Hematopoietic multipotent progenitor cell treated with erythropoietin and hydrocortisone succinate and interleukin-3 and kit ligand, for 6 days (in vitro differentiated cells): ENCODE measurements at places on chromosomes 6 and 20.

GRCh38 chr6:50390416-50390815 lies 322.9 kb upstream of the TFAP2D start:
- DNase-seq = no peak

- DNase-seq = peak; percentile 97
Measured at GRCh38 chr20:8019246-8019997, at the start of gene TMX4. TMX4 (minus strand) TSS chr20:8019761; CDS start chr20:8019613, 148 bp downstream.

GRCh38 chr6:125751334-125751916 lies 2.0 kb downstream of the HEY2 start:
- DNase-seq = no peak

- no peak for DNase-seq
Measured at GRCh38 chr6:130625825-130626527, 201.2 kb upstream of the SMLR1 start.

DNA sequence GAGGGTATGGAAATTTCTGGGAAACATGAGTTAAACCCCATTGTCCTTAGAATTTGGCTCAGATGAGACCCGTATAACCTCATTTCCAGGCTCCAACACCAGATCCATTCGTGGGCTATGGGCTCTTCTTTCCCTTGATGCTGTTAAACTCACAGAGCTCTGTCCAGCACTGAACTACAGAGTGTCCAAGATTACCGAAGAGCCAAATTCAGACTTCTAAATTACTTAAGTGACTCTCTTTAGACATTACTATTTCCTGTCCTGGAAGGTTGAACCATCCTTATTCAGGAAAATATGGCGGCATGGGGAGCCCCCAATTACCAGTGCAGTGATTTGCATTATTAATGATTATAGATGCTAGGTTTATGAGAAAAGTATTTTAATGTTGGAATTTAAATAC lies 124.9 kb upstream of the EDN1 start:
- no peak for DNase-seq

GRCh38 chr6:44680202-44680720 lies 292.8 kb downstream of the CDC5L start:
- DNase-seq = no peak

DNA sequence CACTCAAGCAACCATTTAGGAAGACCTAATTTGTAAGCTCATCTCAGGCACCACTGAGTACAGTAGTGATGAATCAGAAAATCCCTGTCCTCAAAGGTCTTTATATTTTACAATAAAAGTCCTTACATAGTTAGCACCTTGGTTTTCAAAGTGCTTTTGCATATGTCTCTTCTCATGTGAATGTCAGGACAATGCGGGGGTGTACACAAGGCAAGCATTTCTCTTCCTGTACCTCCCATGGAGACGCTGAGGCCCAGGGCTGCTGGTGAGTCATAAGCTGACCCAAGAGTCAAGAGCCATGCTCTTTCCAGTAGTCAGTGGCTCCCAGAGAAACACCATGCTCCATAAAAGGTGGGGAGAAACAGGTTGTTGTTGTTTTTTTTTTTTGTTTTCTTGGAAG lies 174.0 kb downstream of the GJA10 start:
- DNase-seq = no peak

DNA sequence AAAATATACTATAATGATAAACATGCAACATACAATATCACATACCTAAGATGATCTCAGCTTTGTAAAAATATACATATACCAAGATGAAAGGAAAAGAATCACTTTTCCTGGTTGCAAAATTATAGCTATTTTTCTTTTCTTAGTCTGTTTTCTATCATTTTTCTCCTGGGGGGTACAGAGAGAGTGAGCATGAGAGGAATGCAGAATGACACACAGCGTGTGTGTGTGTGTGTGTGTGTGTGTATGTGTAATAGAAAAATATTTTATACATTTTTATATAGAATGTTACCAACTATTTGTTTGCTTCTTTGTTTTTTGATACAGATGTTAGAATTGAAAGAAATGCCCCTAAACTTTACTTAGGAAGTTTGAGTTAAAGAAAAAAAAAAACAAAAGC lies 64.3 kb downstream of the FAM83B start:
- DNase-seq = no peak

DNA sequence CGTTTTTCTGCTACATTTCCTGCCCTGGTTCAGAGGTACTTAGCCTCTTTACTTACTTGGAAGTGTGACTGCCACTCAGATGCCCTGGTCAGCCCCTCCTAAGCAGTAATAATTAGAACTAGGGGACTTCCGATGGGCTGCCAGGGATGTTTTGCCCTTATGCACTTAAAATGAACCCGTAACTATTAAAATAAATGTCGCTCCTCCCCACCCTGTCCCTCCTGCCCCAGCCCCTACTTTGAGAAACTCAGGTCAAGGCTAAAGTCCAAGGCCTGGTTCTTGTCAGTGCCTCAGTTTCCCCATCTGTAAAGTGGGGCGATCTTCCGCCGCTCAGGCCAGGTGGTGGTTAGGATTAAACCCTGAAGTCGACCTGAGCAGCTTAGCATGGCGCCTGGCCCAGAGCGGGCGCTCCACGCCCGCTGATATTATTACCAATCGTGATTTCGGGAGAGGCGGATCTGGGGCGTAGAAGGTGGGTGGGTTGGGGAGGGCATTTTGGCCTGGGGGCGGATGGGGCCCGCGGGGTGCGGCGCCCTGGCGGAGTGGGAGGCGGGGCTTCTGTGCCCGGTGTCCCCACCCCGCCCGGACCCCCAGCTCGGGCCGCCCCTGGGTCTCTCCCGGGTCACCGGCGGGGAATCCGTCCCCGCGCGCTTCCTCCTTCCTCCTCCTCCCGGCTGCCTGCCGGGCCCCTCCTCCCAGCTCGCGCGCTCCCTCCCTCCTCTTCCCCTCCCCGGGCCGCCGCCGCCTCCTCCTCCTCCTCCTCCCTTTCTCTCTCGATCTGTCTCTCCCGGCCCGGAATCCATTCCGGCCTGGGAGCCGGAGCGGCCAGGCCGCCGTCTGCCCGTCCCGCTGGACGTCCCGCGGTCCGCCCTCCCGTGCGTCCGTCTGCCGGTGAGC lies at the start of gene SRC:
SRC (plus strand) TSS at position 802 of the 897 bp plus-strand sequence. CDS start 38,014 bp downstream, outside the sequence.
- peak; percentile 59 for DNase-seq

GRCh38 chr6:73028893-73029450 lies 196.3 kb downstream of the KHDC1L start:
- no peak for DNase-seq

DNA sequence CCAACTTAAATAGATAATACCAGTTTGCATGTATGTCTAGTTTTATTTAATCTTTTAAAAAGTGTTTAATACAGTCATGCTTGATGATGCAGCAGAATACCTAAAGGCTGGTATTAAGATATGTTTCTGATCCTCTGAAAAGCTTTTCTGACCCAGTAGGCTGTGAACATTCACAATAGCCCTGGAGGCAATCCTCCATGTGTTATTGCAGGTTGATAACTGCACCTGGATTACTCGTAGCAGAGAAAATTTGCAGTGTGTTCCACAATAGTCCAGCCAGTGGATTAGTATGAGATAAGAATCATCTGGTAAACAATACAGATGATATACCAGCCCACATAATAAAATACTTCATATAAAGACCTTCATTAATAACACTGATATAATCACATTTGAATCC lies 178.9 kb upstream of the RNF217 start:
- no peak for DNase-seq

- DNase-seq = peak; percentile 55
Measured at GRCh38 chr6:44556046-44556445, 168.5 kb downstream of the CDC5L start.

DNA sequence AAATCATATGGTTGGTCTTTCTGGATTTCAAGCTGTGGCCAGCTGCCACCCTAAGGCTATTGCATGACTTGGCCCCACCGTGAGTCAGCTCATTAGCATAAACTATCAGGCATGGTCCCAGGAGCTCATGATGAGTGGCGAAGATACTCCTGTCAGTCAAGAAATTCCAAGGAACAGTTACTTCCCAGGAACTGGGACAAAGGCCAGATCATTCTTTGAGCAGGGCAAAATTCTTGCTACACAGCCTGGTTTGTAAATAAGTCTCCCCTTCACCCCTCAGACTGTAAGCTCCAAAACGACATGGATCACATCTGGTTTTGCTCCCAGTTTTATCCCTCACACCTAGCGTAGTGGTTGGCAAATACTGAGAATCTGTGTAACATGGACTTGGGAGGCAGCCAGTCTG lies 33.0 kb upstream of the KIAA1586 start:
- DNase-seq = no peak

- no peak for DNase-seq
Measured at GRCh38 chr6:168989421-168989820, 264.2 kb downstream of the THBS2 start.

GRCh38 chr6:157688275-157688959 lies 134.6 kb upstream of the SNX9 start:
- no peak for DNase-seq

GRCh38 chr6:1540864-1541521 lies 68.7 kb upstream of the FOXC1 start:
- no peak for DNase-seq

GRCh38 chr6:44102527-44102926 lies 24.7 kb downstream of the MRPL14 start:
- DNase-seq = no peak

- DNase-seq = no peak
Measured at GRCh38 chr6:1615853-1616420, 6.2 kb downstream of the FOXC1 start.

- DNase-seq = no peak
Measured at GRCh38 chr6:142306736-142307135, 4.9 kb downstream of the ADGRG6 start.
